ENCODE measurements at places on chromosomes 3 and 15.

- DNase-seq: no peak
Observed at GRCh38 chr3:43857361-43858293, 166.9 kb downstream of the ABHD5 start.

DNA sequence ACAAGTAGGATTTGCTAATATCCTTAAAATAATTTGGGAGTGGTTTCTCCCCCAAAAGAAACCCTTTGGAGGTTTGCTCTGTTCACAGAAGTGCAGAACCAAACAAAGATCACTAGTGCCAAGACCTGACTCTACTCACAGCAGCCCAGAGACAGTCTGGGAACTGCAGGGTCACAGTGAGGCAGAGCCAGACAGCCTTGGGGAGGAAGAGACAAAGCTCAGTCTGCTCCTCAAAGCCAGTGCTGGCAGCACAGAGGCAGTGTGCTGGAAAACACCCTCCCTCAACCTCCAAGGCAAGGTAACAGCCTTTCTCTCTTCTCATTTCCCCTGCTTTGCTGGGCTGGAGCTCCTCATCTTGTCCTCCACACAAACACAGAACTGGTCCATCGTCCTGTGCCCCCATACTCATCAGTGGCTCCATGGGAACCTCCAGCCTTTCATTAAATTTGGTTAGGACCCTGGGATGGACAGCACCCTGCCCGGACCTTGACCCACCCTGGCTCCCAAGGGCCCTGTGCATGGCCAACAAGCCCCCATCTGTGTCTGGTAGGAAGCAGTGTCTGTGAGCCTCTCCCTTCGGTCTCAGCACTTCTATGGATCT lies 12.6 kb downstream of the RAB6B start:
- no peak for DNase-seq

DNA sequence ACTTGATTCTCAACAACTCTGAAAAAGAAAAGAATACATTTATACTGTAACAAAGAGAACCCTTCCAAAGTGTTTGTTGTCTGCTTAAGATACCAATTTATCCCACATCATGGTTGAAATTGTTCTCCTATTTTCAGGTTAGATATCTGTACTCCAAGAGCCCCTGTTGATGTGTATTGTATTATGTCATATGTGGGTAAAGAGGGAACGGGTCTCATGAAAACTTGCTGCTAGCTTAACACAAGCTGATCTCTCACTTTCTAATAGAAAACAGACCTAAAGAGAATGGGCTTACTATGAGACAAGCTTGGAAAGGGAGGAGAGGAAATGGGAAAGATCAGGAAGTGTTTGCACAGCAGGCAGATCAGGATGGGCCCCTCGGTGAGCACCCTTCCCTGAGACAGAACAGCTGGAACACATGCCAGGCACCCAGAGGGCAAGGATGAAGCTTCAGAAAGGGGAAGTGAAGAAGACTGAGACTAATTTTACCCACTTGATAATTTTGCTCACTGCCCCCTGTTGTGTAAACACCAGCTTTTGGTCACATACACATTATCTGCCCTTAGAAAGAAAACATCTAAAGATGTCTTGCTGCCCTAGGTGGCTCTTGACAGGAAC lies 747.9 kb upstream of the CCDC54 start:
- DNase-seq: no peak

GRCh38 chr3:177124882-177125281 lies 72.4 kb downstream of the TBL1XR1 start:
- DNase-seq: no peak

DNA sequence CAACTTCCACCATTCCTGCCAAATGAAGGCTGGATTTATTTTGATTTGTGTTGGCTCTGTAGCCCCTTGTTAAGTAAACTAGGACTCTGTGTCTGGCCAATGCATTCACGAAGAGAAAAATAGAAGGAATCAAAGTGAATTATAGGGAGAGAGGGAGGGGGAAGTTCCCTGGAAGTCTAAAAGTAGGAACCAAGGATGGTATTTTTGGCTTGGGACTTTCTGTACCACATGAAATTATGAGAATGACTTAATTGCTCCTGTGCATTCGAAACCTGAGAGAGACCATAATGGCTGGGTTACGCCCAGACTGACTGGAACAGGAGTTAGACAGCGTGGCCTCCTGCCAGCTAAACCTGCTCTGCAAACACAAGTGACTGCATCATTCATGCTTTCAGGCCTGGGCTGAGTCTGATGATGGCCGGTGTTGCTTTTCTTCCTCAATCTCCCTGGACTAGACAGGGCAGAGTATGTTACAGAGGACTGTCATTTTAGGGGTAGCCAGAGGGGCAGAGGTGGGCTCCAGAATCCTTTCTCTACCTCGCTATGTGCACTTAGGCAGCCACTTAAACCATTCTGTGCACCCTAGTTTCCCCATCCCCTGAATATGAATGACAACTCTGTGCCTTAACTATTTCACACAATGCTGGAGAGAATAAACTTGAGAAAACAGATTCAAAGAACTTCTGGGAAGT lies 58.9 kb downstream of the MYO1E start:
- peak; percentile 15 for DNase-seq

DNA sequence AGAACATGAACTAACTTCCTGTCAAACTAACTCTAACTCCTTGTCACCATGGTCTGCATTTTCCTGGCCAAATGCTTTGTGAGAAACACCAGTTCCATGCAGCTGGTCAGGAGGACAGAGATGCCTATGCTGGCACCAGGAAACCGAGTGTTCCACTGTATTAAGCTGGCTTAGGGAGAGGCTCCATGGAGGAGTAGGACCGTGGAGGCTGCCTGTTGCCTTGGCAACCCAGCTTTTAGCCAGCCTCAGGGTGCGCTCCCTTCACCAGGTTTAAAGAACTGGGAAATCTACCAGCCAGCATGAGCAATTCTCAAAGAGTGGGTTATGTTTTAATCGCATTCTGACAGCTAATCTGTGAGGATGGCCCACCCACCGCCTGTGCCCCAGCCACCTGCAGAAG lies 394.1 kb downstream of the OCA2 start:
- DNase-seq: no peak

GRCh38 chr15:101472033-101472432 lies 17.5 kb downstream of the PCSK6 start:
- no peak for DNase-seq

DNA sequence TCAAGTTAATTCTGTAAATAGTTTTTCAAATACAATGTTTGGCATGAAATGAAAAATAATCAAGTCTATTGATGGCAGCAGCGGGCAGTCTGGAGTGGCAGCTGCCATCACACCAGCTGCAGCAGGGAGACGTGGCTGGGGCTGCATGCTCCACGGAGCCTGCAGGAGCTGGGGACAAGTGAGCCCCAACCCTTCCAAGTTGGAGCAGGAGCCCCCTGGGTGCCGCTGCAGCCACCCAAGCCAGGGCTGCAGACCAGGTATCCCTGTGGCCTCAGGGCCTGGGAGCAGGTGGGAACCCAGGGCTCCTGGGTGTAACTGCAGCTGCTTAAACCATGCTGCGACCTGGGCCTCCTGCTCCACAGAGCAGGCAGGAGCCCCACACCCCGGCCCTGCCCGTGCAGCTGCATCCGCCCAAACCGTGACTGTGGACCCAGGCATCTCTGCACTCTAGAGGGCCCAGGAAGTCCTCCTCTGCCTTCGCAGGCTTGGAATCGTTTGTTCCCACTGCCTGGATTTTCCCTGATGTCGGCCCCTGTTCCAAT lies 257.4 kb downstream of the PLOD2 start:
- no peak for DNase-seq

DNA sequence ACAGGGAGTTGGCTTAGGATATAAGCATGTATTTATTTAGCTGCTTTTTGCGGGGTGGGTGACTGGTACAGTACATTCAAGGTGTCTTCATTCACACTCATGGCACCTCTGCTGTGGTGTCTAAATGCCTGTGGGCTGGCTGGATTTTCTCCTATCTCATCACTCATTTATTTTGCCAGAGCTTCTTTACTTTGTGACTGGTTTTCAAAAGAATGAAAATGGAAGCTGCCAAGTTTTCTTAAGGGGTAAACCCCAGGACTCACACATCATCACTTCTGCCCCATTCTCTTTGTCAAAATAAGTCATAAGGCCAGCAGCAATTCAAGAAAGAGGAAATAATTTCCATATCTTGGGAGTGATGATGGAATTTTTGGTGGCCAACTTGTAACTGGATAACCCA lies 493.4 kb upstream of the ALCAM start:
- DNase-seq: no peak

- no peak for DNase-seq
Observed at GRCh38 chr3:180546863-180547262, 55.1 kb upstream of the TTC14 start.

- no peak for DNase-seq
Observed at GRCh38 chr3:167228135-167228534, 152.0 kb downstream of the ZBBX start.

DNA sequence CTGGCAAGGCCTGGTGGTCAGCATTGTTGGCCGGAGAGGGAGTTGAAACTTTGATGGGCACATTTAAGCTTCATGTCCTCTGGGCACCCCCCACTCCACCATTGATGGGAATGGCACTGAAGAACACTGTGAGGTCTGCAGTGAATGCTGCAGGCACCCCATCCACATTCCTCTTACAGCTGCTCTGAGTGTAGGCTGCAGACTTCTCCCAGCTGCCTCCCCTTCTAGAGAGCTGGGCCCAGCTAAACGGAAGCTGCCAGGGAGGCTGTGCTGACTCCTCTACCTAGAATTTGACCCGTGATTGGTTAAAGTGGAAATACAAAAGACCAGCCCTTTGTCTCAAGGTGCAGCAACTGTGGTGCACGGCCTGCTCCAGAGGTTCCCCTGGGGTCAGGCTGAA lies 10.6 kb downstream of the TMEM158 start:
- DNase-seq: no peak

DNA sequence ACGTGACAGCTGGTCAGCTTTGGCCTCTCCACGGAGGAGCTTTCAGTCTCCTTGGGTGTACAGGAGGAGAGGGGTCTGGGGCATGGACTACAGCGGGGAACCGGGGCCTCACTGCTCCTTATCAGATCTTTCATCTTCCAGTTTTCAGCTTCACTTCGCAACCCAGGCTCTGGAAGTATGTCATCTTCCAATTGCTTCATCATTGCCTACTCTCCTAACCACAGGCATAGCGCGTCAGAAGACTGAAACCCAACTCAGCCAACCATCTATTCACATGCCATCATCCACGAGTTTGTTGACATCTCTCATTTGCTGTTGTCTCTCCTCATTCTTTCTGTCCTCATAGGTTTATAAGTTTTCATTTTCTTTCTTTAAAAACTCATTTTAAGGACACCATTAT lies 119.5 kb downstream of the MYLK start:
- DNase-seq: no peak

DNA sequence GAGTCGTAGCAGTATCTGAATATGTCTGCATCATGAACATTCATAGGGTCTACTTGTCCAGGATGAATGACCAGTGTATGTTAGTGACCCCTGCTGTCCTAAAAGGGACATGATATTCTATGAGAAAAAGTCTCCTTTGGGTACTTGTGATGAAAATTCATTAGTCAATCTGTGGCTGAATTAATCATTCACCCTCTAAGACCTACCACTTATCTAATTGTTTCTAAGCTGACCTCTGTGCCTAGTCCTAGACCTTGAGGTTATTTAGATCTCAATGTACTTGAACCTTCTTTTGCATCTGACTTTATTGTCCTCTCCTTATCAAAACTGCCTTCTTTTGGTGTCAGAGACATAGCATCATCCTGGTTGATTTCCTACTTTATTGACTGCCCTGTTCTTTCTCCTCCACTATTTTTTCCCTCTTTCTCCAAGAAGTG lies 799.3 kb downstream of the DIPK2A start:
- no peak for DNase-seq

GRCh38 chr3:75737831-75738493 lies 47.4 kb downstream of the ZNF717 start:
- DNase-seq: no peak

DNA sequence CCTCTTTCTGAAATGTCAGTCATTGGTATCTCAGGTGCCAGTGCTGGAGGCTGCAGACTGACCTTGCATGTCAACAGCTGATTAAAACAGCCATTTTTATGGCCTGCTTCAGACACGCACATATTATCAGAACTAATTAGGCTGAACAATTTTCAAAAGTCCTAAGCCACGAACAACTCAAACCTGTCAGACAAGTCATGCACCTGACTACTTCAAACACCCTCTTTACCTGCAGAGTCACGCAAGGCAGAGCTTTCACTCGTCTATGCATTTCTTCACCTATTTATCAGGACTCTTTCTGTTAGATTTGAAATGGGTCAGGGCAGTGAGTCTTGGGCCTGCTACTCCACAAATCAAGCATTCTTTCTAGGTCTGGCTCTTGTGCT lies 26.7 kb downstream of the CLK3 start:
- DNase-seq: no peak

DNA sequence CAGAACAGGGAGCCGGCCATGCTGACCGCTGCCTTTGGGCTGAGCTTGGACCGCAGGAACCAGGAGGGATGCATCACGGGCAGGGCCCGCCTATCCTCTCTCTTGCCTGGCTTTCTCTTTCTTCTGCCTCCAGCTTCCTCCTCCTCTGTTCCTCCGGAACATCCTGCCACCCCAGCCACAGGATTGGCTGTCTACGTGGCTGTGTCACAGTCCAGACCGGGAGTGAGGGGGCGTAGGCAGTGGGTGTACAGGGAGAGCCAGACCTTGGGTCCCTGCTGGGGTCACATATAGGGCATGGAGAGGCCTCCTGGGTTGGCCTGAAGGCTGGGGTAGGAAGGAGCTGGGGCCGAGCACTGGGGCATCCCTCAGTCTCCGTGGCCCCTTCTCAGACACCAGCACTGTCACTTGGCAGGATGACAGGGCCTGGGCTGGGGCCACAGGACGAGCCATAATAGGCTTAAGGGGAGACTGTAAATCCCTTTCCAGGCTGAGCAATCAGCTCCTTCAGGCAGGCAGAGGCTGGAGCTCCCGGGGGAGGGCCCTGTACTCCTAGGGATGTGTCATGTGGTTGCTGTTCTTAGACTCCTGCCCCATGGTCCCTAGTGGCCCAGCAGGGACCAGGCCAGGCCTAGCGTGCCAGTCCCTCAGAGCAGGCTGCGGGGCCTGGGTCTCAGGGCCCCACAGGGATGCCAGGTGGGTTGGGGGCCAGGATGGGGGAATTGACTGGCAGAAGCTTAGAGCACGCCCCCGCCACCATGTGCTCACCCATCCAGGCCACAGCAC lies 25.4 kb downstream of the LINGO1 start:
- no peak for DNase-seq

- no peak for DNase-seq
Observed at GRCh38 chr15:78301326-78301725, 1.9 kb upstream of the SKIC8 start.

- no peak for DNase-seq
Observed at GRCh38 chr3:47856669-47857068, 53.7 kb downstream of the DHX30 start.

DNA sequence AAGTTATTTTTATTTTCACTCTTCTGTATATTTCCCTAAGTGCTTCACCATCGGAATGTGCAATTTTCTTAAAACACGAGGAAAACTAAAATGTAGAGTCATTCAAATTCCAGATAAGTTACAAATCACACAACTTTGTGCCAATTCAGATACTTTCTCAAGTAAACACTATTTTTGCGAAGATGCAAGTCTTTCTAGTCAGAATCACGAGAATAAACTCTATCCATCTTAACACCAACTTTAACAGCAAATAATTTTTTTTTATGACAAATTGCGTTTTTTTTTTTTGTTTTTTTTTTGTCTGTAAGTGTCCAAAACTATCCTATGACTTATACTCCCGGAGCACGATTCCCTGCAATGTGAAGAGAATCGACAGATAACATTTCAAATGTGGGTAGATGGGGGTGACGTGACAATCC lies 1.3 kb downstream of the STAG1 start:
- DNase-seq: no peak

All from NCI-H2107 (cell line).